ENCODE measurements at places on chromosomes 6 and 20. TPM values are rescaled to one million over a fixed set of nuclear protein-coding genes. Genes with fewer than 3 reads are reported as not detected.

DNA sequence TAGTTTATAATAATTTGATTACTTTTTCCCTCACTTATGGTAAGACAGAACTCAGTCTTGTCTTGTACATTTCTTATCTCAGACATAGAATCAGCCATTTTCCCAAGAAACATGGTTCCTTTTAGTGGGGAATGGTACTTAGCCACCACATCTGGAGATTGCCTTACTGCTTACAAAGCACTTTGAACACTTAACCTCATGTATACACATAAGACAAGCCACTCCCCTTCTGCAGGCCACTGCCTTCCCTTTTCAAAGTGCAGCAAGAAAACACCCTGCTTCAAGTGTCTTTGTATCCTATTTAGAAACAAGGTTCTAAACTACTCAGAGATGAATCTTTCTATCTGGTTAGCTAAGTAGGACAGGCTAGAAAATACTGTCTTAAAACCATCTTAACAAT, 159.2 kb downstream of the UBE3D start:
- DNase-seq: no peak

DNA sequence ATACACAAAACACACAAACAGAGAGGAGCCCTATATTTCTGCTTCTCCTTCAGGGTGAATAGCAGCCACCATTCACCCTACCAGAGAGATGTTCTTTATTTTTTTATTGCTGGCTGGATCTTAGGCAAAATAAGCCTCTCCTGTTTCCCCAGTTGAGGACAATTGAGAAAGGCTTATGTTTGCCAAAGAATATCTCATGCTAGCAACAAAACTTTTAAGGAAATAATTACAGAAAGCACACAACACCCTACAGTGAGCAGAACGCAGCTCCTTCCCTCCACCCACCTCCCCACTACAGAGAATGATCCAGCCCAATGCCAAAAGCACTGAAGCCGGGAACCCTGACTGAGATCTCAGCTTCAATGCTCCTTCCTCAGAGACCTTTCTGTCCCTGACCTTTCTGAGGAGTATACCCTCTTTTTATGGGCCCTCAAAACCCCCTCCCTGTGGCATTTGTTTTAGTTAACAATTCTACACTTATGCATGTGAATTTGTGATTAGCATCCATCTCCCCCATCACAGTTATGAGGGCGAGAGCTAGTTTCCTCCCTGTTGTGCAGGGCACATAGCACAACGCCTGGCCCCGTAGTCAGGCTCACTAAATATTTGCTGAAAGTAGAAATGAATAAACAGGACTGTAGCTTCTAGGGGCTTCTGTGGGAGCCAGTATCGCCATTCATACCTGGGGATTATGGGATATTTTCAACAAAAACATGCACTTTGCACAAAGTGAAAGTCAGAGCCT, 491.6 kb upstream of the CDH4 start:
- no peak for DNase-seq

- DNase-seq: no peak
Measured at GRCh38 chr20:24165301-24166122, 176.9 kb upstream of the GGTLC1 start.

GRCh38 chr6:33306356-33306755, 7.5 kb downstream of the TAPBP start:
- no peak for DNase-seq

DNA sequence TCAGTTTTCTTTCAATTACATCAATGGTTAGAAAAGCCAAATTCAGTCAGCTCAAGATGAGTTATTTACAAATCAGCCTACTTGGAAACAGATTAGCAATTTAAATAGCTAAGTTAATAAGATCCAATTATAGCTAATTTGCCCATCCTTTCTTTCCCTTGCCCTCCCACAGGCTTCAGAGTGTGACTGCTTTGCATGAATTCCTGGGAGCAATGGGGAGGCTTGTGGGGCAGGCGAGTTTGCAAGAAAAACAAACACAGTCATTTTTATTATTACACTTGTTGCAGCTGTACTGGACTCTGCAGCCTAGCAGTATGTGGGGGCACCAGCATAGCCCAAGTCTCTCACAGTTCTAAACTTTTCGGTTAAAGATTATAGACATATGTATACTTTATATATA, 219.0 kb downstream of the NKAIN2 start:
- DNase-seq: no peak

GRCh38 chr6:7832904-7833750, 77.5 kb downstream of the TXNDC5 start:
- DNase-seq: no peak

DNA sequence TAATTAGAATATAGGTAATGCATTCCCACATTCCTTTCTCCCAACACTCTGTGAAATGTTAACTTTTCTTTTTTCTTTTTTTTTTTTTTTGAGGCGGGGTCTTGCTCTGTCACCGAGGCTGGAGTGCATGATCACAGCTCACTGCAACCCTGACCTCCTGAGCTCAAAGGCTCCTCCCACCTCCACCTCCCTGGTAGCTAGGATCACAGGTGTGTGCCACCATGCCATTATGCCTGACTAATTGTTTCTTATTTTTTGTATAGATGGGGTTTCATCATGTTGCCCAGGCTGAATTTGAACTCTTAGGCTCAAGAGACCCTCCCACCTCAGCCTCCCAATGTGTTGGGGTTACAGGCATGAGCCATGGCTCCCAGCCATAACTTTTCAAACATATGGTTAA, 135.7 kb upstream of the SHLD1 start:
- no peak for DNase-seq

DNA sequence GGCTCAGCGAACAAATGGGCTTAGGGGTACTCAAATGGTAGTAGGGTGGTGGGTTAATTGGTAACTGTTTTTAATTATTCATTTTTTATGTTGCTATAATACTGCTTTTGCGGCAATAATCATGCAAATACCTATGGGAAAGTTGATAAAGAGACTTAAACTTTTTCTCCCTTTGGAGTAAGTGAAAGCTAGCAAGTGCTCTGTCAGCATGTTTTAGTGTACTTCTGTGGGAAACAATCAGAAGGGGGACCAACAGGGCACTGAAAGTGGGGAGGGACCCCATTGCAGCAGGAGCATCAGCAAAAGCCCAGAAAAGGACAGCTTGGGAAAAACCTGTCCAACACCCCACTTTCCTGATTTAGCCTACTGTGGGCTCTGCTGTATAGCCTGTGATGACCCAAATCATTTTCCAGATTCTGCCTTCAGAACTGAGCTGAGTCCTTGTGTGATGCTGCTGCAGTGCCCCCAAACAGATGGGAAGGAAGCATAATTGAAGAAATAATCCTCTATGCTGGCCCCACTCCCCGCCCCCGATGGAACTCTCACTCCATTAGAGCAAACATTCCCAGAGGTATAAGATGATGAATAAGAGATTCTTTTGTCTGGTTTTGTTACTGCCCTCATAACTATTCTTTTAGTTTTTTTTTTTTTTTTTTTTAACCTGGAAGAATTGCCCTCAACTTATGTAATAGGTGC, 322.8 kb downstream of the CD83 start:
- DNase-seq: no peak

GRCh38 chr6:32178547-32179440, 589 bp downstream of the RNF5 start:
- no peak for DNase-seq

- no peak for DNase-seq
Measured at GRCh38 chr20:53652859-53653517, 59.3 kb upstream of the ZNF217 start.

- DNase-seq: no peak
Measured at GRCh38 chr6:81172056-81172740, 580.3 kb downstream of the TENT5A start.

DNA sequence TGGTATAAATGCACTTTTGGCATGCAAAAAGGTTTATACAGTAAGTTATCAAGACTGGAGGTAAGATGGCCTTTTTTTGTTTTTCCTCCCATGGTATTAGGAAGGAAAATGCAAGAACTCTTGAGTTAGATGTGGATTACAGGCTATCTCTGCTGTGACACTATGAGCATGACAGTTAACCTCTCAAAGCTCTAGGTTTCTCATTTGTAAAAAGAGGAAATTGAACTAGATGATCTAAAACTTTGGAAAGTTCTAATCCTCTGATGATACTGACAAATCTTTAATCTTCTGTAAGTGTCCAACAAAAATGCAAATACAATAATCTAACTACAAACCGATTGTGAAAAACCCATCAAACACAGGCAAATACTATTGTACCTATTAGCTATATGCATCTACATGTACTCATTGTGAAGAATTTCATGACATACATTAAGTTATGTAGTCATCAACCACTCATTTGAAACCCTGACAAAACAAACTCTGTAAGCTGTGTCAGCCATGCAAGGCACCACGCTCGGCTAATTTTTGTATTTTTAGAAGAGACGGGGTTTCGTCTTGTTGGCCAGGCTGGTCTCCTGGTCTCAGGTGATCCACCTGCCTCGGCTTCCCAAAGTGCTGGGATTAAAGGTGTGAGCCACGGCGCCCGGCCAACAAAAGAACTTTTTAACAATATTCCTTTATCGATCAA, 4.2 kb downstream of the CDK19 start:
- DNase-seq: no peak

DNA sequence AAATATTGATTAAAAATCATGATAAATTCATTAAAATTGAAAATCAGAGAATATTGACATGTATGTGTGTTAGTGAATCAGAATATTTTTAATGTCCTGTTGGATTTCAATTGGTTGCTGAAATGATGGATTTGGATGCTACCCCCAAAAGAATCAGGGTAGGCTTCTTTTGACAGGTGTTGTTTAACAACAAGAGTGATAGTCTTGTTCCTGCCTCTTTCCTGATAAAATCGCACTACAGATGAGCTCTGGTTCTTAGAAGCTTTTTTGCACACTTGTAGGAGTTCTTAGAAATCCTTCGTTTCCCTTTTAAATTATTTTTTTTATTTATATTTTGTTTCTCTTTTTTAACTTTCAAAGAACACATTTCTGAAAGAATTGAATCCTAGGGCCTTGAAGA, 259.5 kb downstream of the FARS2 start:
- DNase-seq: no peak

DNA sequence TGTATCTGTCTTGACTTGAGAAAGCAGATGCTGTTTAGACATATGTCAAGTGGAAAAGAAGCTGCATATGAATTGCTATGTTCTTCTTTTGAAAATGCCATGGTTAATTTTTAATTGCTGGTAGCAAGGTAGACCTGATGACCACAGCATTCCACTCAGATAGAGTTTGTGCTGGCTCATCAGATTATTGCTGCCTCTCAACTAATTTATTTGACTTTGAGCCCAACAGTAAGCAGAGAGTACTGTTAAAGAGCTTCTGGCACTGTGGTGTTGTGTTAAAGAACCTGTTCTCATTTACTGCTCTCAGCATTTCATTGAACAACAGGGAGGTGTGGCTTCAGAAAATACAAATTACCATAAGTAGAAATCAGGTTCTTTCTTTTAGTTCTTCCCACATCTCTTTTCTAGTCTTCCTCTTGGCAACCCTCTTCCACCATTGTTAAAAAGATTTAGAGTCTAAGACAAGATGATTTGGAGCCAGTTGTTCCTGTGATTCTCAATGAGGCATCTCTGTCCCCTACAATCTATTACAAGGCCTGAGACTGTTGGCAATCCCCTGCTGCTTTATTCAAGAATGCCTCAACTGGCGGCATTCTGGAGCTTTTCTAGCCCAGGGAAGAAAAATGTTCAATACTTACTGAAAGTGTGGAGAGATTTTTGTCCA, 967.6 kb upstream of the GJE1 start:
- DNase-seq: no peak

GRCh38 chr6:43823879-43824702, 54.1 kb downstream of the VEGFA start:
- DNase-seq: no peak

DNA sequence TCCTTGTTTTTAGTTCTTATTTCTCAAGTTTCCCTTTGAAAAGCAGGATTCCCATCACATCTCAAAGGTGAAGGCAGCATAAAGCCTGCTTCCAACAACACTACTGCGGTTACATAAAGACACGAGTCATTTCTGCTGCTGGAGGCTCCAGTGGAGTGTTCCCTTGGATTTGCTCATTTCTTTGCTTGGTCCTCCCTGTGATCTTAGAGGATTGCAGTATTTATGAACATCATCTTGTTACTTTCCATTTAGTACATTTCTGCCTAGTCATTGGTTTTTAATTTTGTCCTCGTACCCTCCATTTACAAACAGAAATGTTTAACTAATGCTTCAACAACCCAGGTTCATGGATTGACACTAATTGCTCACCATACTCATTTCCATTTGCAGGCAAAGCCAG, 298.8 kb downstream of the ZNF217 start:
- DNase-seq: no peak

DNA sequence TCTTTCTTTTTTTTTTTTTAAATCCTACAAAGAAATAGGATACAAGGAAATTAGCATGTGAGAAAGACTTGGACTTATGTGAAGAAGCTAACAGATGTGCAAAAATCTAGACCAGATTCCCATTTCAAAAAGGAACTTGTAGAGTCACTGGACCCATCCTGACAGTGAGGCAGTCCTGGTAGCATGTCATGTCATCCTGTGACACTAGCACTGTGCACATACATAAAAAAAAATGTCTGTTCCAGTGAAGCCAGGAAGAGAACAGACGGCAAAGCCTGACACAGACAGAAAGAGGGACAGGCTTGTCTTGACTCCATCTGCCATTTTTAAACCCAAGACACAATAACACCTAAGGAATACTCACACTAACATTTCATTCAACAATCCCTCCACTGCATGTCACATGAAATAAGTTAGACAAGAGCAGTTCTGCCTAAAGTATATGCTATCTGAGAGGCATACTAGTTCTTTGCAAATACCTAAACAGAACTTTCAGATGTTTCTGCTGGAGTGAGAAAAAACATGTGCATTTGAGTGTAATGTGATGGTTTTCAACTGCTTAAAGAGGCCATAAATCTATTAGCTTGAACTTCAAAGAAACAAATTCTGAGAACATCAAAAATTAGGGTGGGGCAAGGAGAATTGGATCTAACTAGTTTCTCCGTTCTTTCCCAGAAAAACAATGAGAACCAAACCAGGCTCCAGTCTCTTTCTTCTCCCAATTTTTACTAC, 159.6 kb downstream of the BACH2 start:
- DNase-seq: no peak

DNA sequence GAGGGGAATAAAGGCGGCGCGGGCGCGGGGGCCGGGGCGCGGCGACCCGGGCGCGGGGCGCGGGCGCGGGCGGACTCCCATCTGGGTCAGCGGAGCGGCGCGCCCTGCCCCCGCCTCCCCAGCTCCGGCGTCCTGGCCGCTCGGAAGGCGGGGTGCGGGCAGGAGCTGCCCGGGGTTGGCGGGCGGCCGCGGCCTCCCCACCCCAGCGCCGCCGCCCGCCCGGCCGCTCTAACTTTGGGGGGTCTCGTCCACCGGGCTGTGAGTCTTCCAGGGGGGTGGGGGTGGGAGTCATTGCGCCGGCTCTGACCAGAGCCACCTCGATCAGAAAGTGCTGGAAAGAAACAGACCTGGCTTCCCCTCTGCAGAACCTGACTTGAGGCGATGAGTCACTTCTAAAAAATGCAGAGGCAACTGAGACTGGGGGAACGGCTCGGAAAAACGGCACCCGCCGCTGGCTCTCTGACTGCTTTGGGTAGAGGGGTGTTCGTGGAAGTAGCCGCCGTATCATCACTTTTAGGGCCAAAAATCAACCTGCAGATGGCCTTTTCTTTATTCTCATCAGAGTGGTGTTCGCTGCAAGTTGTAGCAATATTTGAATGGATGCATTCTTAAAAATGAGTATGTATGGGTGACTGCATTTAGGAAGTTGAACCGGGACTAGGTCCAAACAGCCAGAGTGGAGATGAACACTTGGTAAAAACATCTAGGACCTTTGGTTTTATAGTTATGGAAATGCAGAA, 667 bp downstream of the CAP2 start:
- DNase-seq: no peak

GRCh38 chr20:10371467-10371866, 62.6 kb downstream of the MKKS start:
- DNase-seq: no peak

TBXT gene
- total RNA-seq: not detected

RCAN2 gene
- under 0.01 TPM for total RNA-seq

GRCh38 chr20:36519012-36519719, 22.2 kb upstream of the MYL9 start:
- DNase-seq: no peak

SSTR4 gene
- not detected for total RNA-seq
